ENCODE measurements at places on chromosomes 7 and 10.

DNA sequence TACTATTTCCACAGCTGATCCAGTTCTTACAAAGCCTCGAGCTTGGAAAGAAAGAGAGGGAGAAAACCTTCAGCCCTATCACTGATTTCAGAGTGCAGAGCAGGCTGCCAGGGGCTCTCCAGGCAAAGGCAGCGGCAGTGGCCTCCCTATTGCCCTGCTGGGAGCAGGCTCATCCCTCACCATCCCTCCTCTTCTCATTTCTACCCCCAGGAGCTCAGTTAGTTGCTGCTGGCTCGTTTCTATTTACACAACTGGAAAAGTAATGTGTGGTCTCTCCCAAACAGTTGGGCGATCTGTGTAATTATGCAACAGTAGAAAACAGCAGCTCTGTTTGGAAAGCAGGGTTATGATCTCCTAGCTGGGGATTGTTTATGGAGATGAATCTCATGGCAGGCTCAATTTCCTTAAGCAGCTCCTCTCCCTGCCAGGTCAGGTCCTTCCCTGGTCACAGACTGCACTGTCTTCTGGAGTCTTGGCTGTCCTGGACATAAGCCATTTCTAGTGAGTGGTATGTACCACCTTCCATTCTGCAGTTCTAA is 28.7 kb upstream of the TNS3 start:
- DNase-seq, result peak; percentile 74

DNA sequence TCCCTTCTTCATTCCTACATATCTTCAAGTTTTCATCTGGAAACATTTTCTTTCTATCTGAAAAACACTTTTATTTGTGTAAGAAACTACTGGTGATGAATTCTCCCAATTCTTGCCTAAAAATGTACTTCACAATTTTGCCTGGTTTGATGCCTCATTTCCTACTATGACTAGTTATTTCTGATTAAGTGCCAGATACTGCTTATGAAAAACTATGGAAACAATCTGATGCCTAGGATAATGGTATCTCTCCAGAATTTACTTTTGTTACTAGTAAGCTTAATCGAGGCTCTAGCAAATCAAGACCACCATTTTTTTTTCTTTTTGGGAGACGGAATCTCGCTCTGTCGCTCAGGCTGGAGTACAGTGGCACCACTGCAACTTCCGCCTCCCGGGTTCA is 31.3 kb downstream of the CACUL1 start:
- DNase-seq, result no peak

GRCh38 chr10:133307776-133308420 is 774 bp downstream of the TUBGCP2 start:
- no peak for DNase-seq

GRCh38 chr7:158662610-158663427 is 41.8 kb downstream of the NCAPG2 start:
- DNase-seq, result no peak

All from spinal cord (tissue), 10 donors.